Cardiac septum (tissue), 1 donor: ENCODE measurements at places on chromosomes 5 and 9.

GRCh38 chr9:78210841-78211301 lies 25.0 kb upstream of the CEP78 start:
- no peak for DNase-seq

GRCh38 chr5:43769571-43770355 lies 166.8 kb downstream of the NNT start:
- DNase-seq: no peak

DNA sequence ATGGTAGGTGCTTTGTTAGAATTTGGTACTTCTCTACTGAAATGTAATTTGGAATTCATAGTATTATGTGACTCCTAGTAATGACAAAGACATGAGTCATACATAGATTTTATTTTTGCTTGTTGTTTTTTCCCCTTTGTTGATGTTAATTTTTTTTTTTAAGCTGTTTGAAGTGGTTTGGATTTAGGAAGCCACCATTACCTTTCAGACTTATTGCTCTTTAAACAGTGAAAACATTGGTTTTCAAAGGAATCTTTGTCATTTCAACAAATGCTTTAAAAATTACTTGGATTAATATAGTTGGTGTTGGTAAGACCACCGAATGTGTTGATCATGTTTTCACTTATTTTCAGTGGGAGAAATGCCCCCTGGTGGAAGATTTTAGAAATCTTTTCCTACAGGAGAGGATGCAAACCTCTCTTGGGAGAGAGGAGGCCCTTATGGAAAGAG lies 170.1 kb upstream of the PITX1 start:
- no peak for DNase-seq

DNA sequence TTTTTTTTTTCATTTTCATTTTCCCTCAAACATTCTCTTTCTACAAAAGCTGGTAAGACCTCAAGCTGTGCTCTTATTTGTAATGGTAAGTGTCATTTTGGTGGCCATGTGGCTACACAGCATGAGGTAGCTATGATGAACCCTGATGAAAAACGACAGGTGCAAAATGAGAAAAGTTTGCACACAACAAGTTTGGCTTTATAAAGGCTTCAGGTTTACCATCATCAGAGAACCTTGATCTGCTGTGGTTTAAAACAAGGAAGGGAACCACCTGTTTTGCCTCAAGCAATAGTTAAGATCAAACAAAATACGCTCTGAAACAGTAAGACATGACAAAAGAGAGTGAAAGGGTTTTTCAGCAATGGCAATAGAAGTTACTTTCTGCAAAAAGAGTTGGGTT lies 1124.6 kb upstream of the ACO1 start:
- DNase-seq: no peak

GRCh38 chr9:37342895-37343294 lies 79.6 kb upstream of the GRHPR start:
- DNase-seq: no peak

GRCh38 chr9:18238752-18239447 lies 235.1 kb upstream of the ADAMTSL1 start:
- no peak for DNase-seq

GRCh38 chr9:83220730-83221129 lies 157.8 kb upstream of the RASEF start:
- DNase-seq: no peak

DNA sequence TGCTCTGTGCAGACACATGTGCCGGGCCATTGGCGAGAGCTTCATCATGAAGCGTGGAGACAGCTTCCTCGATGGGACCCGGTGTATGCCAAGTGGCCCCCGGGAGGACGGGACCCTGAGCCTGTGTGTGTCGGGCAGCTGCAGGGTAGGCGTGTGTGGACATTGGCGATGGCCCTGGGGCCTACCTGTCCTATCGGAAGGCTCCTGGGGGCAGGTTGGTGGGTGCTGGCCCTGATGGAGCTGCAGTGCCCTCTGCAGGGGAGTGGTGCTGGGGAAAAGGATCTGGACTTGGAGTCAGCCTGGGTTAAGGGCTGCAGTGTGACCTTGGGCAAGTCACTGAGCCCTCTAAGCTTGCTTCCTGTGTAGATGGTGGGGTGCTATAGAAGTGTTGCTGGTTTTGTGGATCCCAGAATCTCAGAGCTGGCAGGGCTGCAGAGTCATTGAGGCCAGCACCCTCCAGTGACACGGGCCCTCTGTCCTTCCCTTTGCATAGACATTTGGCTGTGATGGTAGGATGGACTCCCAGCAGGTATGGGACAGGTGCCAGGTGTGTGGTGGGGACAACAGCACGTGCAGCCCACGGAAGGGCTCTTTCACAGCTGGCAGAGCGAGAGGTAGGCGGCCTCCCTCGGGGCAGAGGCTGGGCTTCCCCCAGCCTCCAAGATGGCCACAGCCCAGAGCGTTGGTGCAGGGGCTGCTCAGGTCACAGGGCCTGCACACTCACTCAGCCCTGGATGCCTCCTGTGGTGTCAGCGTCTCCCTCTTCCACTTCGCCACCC lies 15.8 kb downstream of the ADAMTS13 start:
- no peak for DNase-seq

- DNase-seq: no peak
These were observed 441.8 kb upstream of the RIOK2 start for GRCh38 chr5:97624886-97625285.

DNA sequence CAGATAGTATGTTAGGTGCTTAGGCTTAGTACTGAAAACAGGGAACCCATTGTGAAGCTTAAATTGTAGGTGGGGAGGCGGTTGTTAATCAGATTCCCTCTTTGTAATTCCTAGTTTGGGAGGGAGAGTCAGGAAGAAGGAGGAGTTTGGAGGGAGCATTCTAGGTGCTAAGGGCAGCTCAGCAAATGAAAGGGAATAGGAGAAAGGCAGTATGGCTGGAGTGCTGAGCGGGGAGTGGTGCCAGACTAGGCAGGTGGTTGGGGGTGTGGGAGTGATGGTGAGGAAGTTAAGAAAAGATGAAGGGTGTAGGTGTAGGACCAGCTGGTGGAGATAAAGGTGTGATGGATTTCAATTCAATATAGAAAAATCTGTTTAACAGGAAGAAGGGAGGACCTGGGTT lies 11.1 kb upstream of the GARNL3 start:
- DNase-seq: no peak

GRCh38 chr5:79962575-79963222 lies 28.4 kb downstream of the MTX3 start:
- no peak for DNase-seq
